ENCODE measurements at places on chromosomes 13 and 19.

GRCh38 chr13:114044486-114044885, 70.6 kb upstream of the C13orf46 start:
- no peak for DNase-seq

GRCh38 chr13:73248711-73249580, 190.1 kb downstream of the KLF5 start:
- peak; percentile 64 for DNase-seq

GRCh38 chr13:94759120-94759728, 46.9 kb upstream of the SOX21 start:
- no peak for DNase-seq

GRCh38 chr13:86932776-86933334, 738.3 kb upstream of the SLITRK5 start:
- no peak for DNase-seq

DNA sequence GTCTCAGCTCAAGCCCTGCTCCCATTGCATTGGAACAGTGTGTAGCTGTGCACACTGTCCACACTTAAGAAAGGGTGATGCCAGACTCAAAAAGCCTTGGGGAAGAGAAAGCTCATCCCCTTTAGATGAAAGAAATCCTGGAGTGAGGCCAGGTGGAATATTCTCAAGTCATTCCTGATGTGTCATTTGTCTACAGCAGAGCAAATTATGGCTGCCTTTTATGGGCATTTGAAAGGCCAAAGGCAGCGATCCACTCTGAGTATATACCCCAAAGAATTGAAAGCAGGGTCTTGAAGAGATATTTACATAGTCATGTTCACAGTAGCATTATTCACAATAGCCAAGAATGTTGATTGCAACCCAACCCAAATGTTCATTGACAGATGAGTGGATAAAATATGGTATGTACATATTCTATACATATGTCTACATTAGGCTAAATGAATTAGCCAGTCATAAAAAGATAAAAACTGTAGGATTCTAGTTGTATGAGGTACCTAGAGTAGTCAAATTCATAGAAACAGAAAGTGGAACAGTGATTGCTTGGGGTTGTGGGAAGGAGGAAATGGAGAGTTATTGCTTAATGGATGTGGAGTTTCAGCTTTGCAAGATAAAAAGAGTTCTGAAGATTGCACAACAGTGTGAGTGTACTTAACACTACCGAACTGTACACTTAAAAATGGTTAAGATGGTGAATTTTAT, 214.9 kb downstream of the KCNRG start:
- DNase-seq, result no peak

- no peak for DNase-seq
Measured at GRCh38 chr13:65826657-65827056, 1403.5 kb downstream of the PCDH9 start.

DNA sequence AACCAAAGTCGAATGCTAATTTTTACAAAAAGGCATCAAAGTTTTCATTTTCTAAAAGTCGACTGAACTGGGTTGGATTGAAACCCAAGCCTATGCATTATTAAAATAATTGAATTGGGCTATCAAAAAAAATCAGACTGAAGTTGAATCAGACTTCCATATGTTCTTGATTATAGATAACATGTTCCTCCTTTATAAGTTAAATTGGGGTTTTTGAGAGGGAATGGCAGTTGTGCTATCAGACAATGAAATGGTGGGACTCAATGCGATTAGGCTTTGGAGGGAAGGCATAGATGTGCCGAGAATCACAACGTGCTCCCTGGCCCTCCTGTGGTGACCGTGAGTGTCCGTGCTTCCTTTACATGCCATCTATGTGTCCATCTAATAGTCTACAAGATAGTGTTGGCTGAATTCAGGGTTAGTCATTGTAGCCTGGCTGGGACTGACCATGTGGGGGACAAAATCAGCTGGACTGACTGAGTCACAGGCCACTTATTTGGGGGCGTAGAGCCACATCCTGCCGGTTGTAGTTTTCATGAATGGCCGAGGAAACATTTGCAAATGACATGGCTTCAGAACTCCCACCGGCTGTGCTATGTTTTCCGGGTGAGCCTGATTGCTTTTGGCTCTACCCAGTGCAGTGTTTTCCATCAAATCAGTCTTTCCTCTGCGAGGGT, 37.1 kb upstream of the OLFM4 start:
- no peak for DNase-seq

- DNase-seq, result peak; percentile 53
Measured at GRCh38 chr19:15304140-15304705, 28.1 kb downstream of the BRD4 start.

GRCh38 chr19:38557205-38557799, 60.5 kb downstream of the MAP4K1 start:
- DNase-seq, result peak; percentile 35

DNA sequence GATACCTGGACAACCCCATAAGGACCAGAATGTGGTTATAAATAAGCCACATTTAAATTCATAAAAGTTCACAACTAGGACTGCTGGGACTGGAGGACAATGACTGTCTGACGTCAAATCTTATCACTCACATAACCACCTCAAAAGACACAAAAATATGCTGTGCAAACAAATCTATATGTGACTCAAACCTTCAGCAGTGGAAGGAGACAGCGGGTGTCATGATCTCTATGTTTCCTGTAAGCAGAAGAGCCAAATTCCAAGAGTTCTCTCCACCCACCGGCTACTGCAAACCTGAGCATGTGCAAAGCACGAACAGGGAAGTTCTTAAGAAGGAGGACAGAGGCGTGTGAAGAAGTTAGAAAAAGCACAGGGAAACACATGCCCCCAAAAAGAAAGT, 113.2 kb downstream of the MYCBP2 start:
- DNase-seq, result no peak

- DNase-seq, result no peak
Measured at GRCh38 chr19:48368936-48369335, 4.8 kb downstream of the SYNGR4 start.

DNA sequence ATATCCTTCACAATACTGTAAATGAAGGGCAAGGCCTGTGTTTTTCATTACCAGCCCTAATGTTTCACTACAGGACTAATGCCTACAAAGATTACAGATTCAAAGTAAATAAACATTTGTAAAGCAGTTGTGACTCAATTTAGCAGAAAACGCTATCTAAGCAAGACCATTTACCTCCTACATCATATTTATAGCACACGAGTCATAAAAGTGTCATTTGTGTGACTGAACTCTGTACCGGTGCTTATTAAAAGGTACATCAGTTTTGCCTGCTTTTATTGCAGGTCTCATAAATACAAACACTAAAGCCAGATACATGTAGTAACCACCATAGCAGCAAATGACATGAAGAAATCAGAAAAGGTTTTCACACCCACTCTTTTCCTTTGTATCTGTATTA, 61.5 kb upstream of the SLC15A1 start:
- no peak for DNase-seq

DNA sequence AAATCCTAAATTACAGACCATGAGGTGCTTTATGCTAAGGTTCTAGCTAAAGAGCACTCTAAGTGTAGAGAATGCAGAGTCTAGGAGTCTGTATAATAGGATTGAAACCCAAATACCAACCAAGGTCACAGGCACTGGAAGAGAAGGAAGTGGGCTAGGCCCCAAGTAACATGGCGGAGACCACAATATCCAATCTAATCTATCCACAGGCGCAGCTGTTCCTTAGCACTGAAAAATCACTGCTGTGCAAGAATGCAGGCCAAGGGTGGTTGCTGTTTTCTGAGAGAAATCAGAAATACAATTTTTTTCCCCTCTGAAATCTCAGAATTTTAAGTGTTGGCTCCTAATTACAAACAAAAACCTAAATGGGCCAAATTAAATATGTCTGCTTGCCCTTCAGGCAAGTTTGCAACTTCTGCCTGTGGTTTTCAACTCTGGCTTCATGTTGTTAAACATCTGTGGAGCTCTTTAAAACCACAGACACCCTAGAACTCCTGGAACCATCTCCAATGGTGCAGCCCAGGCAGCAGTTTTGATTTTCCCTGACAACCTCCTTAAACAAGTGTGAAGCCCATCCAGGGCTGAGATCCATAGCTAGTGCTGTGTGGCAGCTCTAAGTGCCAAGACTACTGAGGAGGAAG, 6.1 kb downstream of the RANBP3 start:
- DNase-seq, result no peak

DNA sequence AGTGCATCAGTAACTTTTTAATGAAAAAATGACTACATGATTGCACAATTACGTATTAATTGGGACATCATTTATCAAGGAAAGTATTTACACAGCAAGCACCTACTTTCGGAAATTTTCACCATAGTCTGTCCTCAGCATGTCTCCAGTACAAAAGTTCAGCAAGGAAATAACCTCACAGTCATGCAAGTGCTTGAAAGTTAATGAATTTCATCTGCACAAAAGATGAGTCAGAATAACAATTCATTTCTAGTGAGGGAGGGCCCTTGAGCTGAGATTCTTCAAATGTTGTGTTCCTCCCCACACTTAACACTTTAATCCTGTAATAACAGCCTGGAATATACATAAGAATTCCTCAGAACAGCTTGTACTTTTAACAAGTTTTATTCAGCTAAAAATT, 49.0 kb upstream of the OXGR1 start:
- DNase-seq, result no peak

GRCh38 chr19:18590273-18591272, 2.0 kb downstream of the REX1BD start:
- DNase-seq, result no peak

DNA sequence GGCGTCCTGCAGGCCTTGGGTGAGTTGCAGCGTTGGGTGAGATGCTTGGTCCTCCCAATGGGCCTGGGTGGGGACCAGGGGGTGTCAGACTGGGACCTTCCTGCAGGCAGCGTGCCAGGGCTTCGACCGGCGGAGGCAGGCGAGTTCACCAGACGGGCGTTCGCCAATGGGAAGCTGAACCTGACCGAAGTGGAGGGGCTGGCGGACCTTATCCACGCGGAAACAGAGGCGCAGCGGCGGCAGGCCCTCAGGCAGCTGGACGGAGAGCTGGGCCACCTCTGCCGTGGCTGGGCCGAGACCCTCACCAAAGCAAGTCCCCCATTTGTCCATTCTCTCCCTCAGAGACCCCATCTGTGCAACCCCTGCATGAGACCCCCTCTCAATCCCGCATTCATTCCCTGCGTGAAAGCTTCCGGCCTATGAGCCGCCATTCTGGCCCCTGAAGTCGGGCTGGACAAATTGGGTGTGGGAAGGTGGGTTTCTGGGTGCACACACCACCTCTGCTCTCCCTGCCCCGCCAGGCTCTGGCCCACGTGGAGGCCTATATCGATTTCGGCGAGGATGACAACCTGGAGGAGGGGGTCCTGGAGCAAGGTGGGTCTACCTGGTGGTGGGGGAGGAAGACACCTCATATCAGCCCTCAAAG, 1.2 kb downstream of the GTPBP3 start:
- DNase-seq, result no peak

DNA sequence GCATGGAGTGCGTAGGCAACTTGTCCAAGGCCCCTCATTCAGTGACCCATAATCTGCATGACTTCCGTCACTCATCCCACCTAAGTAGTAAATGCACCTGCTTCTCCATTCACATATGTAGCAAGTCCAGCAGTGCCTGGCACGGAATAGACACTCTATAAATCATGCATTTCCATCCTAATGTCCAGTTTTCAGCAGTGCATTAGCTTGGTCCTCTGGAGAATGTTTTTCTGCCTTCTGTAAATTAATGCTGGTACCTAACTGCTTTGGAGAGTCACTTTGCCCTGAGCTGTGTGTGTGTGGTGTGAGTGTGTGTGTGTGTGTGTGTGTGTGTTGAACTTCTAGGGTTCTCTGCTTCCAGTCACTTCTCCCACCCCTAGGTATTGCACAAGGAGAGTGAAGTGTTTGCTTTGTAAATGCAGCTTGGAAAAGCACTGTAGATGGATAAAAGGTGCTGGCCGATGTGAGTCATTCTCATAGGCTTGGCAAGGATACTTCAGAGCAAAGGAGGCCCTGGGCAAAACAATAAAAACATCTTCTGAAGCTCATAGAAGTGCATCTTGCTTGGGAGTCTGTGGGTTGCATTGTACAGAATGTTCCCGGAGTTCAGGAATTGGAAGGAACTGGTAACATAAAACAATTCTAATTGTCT, 181.8 kb downstream of the KATNAL1 start:
- DNase-seq, result peak; percentile 58

DNA sequence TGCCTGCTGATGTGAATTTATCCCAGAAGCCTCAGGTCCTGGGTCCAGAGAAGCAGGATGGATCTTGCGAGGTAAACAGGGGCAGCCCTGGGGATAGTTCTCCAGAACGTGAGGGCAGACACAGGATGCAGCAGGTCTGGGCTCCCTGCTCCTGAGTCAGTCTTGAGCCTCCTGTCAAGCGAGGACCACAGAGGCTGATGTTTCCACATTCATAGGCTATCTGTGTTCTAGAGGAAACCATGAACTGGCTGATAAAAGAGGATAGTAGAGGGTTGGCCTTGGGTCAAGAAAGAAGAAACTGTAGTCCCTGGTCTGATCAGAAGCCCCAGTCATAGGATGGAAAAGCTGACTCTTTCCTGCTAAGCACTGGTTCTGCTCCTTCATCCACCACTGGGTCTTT, 2.2 kb downstream of the ZNF175 start:
- no peak for DNase-seq

DNA sequence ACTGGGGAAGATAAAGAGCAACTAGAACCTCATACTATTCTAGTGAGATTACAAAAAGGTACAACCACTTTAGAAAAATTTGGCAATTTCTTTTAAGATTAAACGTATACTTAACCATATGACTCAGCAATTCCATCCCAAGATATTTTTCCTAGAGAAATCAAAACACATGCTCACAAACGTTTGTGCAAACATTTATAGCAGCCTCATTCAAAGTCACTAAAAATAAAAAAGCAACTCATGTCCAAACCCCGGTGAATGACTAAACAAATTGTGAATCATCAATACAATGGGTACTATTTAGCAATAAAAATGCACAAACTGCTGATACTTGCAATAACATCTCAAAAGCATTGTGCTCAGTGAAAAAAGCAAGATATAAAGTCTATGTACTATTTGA, 121.5 kb downstream of the FRY start:
- no peak for DNase-seq

- DNase-seq, result no peak
Measured at GRCh38 chr19:5396096-5396939, 55.7 kb upstream of the PTPRS start.

- DNase-seq, result no peak
Measured at GRCh38 chr19:10641248-10641647, 12.9 kb upstream of the ILF3 start.

GRCh38 chr13:106152047-106152446, 383.4 kb downstream of the EFNB2 start:
- no peak for DNase-seq

All from stomach (tissue), 19 donors.